ENCODE measurements at places on chromosomes 13 and 19.

DNA sequence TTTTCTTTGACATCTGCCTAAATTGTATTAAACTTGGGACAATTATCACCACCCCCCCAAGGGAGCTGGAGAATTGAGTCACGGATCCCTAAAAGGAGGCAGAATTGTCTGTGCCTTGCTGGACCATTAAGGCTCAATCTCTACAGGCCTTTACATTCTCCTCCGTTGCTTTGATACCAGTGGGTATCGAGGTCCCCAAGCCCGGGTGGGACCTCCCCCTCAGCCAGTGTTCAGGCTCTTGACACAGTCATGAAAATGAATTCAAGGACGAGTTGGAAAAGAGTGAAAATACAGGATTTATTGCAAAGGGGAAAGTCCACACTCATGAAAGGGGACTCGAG, 5.6 kb downstream of the PPP1R15A start:
- no peak for DNase-seq

DNA sequence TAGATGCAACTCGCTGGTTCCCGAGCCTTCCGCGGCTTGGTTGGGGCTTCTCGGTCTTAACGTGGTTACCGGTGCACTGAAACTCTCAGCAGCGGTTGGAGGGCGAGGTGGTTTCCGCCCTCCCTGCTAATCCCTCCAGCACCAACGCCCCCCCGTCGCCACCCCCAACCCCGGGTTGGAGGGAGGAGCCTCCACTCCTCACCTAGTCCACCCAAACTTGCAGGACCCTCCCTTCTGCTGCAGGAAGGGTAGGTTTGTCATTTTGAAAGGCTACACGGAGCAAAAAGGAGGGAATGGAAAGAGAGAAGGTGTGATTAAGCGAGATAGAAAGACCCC, 465.0 kb downstream of the ITGBL1 start:
- no peak for DNase-seq

DNA sequence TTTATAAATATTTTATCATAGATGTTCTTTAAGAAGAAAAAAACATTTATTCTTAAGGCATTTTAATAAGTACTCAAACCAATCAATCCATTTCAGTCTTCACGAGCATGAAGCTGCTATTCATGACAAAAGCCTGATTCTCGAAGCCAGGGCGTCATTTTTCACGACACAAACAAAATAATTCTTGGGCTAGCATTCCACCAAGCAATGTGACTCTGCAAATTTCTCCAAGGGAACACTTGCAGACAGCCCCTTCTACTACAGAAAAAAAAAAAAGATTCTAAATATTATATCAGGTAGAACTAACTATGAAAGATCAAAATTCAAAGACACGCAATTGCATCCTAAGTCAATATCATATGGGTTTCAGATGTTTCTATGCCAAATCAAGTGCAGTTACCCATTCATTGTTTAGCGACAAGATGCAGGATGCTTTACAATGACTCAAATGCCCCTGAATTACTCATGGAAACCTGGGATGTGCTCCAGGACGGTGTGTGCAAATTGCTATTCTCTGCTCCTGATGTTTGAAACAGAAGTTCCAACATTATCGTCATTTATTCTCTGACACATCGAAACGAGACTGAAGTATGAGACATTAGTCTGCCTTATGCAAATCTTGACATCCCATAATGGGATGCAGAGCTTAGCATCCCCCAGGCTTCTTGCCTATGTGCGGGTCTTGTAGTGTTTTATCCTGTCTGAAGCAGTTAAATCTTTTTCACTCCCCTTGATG, 517.7 kb downstream of the MYO16 start:
- DNase-seq = no peak

GRCh38 chr13:55937180-55937579, 1203.5 kb upstream of the PRR20A start:
- no peak for DNase-seq

- DNase-seq = no peak
Observed at GRCh38 chr19:48554385-48555091, 2.6 kb downstream of the SULT2B1 start.

- DNase-seq = no peak
Observed at GRCh38 chr19:33461256-33462111, 60.1 kb downstream of the PEPD start.

GRCh38 chr13:24192057-24192810, 31.7 kb downstream of the SPATA13 start:
- peak; percentile 21 for DNase-seq

GRCh38 chr19:38856813-38857212, 7.0 kb upstream of the HNRNPL start:
- DNase-seq = no peak

DNA sequence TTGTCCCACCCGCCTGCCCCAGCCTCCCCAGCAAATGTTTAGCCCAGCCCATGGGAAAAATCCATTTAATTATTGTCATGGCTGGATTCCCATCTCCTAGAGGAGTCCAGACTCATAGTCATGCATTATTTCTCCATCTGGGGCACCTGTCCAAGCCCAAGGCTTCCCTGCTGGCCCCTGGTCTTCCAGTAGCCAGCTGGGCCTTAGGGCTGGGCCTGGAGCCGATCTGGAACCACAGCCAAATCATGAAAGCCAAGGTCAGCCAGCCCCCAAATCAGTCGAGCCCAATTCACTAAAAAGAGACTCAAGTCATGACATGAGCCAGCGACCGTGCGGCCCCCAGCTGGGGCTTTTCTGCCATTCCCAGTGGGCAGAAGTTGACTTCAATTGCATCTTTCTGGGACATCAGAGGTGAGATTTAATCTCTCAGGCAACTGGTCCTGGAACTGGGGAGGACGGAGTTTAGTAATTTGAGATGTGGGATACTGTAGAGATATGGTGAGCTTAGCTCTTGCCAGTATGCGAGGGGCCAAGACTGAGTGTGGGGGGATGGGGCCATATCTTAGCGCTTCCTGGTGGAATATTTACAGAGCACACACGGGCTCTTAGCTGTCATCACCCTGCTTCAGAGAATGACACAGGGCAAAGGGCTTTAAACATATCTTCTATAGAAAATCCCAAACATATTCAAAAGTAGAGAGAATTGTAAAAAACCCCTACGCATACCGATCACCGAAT, 9.4 kb upstream of the PGLYRP2 start:
- DNase-seq = no peak

DNA sequence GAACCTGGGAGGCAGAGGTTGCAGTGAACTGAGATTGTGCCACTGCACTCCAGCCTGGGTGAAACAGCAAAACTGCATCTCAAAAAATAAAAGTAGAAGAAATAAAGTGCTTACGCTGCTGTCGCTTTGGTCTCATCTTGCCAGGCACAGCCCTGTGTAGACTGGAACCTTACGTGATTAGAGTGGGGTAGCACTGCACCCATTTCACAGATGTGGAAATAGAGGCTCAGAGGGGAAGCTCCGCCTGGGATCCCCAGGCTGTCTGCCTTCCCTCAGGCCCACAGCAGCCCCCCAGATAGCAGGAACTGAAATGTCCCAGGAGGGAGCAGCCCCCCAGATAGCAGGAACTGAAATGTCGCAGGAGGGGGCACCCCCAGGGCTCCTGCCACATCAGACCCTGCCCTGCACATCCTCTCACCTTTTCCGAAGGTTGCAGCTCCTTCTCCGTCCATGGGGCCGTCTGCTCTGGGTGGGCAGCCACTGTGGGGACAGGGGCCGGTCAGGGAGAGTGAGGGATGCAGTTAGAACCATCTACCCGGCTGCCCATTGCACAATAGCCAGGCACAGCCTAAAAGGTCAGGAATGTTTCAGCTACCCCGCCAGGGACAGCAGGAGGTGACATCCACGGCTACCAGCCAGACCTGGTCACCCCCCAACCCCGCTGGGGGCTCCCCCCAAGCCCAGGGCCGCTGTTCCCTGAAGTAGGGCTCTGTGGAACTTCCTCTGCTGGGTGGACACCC, 1.9 kb downstream of the PLIN4 start:
- no peak for DNase-seq

- DNase-seq = no peak
Observed at GRCh38 chr19:17796013-17796837, 1.3 kb downstream of the B3GNT3 start.

DNA sequence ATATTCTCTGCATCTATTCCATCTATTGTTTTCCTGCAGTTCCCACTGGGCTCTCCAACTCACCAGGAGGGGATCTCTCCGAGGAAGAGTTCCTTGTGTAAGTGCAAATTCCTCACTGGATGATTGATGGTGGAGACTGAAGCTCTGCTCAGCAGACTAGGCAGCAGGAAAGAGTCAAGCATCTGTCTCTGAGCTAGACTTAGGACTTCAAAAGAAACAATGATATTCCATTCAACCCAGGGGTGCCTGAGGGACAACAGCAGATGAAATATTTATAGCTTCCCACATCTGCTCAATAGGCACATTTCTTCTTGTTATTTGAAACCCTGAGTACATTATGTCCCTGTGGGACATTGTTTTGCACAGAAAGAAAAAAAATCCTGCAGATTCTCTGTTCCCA, at the start of the genes OR7A5 and OR7C1:
OR7A5 (minus strand) TSS at position 175 of the 400 bp plus-strand sequence. CDS start 6,944 bp downstream, outside the sequence.
OR7C1 (minus strand) TSS at position 175 of the 400 bp plus-strand sequence. CDS start 35,049 bp downstream, outside the sequence.
- no peak for DNase-seq

DNA sequence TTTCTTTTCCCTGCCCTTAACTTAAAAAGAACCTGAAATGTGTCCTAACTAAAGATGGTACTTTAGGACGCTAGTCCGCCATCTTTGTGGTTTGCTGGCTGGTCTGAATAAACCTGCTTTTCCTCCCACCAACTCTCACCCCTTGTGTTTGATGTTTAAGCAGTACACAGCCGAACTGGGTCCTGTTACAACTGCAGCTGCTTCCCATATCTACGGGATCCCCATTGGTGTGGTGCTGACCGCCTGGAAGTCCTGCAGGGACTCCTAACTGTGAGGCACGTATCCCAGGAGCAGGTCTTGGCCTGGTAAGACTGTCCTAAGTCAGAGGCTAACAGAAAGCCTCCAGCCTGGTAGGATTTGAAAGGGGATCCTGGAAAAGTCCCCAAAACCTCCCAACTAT, 40.9 kb upstream of the VSTM2B start:
- no peak for DNase-seq

Measured in MV-4-11 (cell line).